ENCODE measurements at places on chromosomes 13 and 19. TPM values are rescaled to one million over a fixed set of nuclear protein-coding genes. Genes with fewer than 3 reads are reported as not detected.

PLPP2 gene
- total RNA-seq = 0.04 TPM

GRCh38 chr13:42631181-42631580 is 57.2 kb downstream of the TNFSF11 start:
- no peak for DNase-seq

GRCh38 chr13:42762917-42763316 is 18.5 kb upstream of the FAM216B start:
- DNase-seq = no peak

CNN1 gene
- 1.4 TPM for total RNA-seq

AMER2 gene
- not detected for total RNA-seq

- DNase-seq = peak; percentile 20
These were observed 79.9 kb upstream of the GPC6 start for GRCh38 chr13:93146584-93147297.

DNA sequence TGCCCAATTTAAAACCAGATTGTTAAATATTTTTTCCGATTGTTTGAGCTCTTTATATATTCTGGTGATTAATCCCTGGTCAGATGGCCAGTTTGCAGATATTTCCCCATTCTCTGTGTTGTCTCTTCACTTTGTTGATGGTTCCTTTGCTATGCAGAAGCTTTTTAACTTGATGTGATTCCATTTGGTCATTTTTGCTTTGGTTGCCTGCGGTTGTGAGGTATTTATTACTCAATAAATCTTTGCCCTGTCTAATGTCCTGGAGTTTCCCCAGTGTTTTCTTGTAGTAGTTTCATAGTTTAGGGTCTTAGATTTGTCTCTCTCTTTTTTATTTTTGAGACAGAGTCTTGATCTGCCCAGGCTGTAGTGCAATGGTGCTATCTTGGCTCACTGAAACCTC is 23.8 kb upstream of the LMO7 start:
- DNase-seq = no peak

GRCh38 chr13:104422668-104423067 is 1356.5 kb upstream of the SLC10A2 start:
- no peak for DNase-seq

MUC16 gene
- total RNA-seq = not detected

ZNF221 gene
- 8.5 TPM for total RNA-seq

- no peak for DNase-seq
These were observed 103.8 kb downstream of the ZDHHC20 start for GRCh38 chr13:21355304-21355703.

- no peak for DNase-seq
These were observed 31.8 kb downstream of the PIP5K1C start for GRCh38 chr19:3668331-3669081.

GRCh38 chr13:113999618-113999910 is 25.7 kb upstream of the C13orf46 start:
- DNase-seq = no peak

DNA sequence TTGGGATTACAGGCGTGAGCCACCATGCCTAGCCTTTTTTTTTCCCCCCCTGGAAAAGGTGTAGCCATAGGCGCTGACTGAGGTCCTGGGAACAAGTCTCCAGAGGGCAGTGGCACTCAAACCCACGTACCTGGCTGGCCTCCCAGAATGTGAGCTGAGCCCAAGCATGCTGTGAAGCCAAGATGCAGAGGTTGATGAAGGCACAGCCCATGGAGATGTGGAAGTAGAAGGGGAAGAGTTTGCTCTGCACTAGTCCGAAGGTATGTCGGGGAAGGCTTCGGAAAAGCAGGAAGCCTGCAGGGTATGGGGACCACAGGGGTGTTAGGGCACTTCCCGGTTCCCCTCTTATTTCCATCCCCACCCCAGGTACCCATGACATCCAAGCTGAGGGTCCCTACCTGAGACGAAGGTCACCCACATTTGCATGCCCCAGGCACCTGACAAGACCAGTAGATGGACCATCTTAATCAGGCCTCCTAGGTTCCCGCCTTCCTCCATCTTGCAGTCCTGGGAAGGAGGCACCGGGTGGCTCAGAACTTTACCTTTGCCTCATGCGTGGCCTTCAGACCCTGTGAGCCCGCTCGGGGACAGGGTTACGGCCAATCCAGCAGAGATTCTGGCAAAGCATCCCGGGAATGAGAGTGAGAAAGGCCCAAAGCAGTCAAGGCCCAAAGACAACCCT is 805 bp downstream of the TMEM205 start:
- DNase-seq = no peak
